ENCODE measurements at places on chromosomes 3 and 15.

DNA sequence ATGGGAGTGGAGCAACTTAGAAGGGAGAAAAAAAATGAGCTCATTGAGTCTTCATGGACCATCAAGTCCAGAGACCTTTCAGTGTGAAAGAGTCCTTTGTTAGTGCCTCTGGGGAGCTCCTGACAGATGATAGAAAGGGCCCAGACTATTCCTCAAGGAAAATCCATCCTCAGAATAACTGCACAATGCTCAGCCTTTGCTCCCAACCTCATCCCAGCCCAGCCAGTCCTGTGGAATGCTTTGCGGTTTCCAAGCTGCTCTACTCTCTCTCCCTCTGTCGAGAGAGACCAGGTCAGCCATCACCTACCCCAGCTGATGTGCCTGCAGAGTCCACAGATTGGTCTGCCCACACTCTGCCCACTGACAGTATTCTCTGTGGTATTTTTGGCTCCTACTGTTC lies 406.2 kb downstream of the MFSD1 start:
- DNase-seq = no peak

- no peak for DNase-seq
Observed at GRCh38 chr3:172388412-172389078, 59.7 kb downstream of the GHSR start.

DNA sequence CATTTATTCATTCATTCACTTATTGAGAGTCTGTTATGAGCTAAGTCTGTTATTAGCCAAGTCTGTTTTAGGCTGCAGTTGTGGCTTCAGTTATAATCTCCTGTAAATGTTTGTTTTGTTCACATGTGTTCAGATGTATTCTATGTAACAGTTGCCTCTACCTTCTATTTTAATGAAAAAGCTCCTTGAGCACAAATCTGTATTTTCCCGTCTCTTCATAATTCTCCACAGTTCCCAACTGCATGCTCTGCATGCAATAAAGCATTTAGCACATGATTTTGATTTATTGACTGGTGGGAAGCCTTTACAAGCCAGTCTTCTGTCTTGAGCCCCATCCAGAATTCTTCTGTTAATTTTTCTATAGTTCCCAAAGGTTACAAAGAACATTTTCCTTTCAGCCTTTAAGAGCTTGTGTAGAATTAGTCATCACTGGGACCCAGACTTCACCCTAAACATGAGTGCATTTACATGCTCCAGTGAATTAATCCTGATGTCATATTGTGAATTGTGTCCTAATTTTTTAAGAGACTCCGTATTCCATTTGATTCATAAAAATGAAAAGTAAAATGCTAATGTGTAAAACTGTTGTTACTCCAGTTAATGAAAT lies 122.3 kb upstream of the NR2E3 start:
- no peak for DNase-seq

DNA sequence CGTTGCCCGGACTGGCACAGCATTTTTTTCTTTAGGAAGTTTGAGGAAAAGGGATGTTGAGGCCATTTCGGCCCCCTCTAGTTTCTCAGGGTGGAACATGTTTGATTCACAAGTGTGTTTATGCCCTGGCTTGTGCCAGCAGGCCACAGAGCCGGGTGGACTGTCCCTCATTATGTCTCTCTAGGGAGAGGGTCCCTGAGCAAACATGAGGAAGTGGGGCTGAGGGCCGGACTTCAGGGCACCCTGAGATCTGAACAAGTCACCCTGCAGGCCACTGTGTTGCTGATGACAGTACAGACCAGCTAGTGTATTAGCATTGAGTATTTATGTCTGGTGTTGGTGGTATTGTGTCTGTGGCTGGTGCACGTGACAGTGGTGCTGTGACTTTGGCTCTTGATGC lies 34.9 kb downstream of the RNU5B-1 start:
- no peak for DNase-seq

DNA sequence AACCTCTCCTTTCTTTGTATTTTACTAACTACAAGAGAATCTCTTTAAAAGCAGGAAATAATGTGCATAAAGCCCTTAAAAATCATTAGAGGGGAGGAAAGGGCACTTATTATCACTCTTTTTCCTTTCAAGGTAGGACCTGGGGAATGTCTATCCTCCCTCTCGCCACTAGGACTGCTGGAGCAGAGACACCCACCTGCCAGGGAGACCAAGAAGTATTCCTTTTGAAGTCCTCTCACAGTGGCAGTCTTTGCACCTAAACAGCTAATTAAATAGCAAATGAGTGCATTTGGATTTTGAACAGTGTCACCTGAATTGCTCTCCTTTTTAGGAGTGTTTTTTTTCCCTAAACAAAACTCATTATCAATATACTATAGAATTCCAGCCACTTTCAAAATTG lies 874.1 kb downstream of the ZPLD1 start:
- DNase-seq = no peak

DNA sequence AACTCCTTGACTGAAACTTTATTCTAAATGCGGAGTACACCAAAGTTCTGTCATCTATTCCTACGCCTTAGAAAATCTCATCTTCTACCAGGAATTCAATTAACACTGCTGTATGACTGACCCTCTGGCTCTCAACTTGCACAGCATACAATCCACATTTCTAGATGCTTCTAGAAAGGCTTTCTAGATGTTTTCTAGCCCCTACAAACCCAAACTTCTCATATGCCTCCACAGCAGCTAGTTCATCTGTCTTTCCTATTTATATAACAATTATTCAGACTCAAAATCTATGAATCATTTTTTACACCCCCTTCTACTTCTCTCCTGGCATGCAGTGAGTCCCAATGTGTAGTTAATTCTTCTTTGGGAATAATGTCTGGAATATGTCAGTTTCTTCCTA lies 13.2 kb downstream of the INO80 start:
- no peak for DNase-seq

Data from femur (tissue), 1 donor.